ENCODE measurements at places on chromosomes 1 and 21.
A peak's percentile ranks its signal among the peaks of the same experiment; 100 is the strongest.

DNA sequence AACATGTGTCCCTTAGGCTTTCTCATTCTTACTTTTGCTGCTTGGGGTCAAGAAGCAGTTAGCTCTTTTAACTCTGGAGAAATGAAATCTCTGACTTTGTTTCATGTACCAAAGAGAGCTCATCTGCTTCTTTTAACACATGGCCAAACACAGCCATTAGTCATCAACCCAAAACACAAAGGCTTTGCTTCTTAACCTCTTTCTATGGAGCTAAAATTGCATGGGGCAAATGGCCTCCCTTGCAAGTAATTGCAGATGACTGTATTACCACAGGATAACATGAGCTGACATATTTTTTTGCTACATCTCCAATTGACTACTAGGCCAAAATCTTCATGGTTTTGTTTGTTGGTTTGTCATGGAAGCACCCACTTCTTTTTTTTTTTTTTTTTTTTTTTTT, 300.9 kb downstream of the BRINP3 start:
- no peak for DNase-seq

- no peak for DNase-seq
Observed at GRCh38 chr1:187047298-187047697, 218.5 kb downstream of the PLA2G4A start.

DNA sequence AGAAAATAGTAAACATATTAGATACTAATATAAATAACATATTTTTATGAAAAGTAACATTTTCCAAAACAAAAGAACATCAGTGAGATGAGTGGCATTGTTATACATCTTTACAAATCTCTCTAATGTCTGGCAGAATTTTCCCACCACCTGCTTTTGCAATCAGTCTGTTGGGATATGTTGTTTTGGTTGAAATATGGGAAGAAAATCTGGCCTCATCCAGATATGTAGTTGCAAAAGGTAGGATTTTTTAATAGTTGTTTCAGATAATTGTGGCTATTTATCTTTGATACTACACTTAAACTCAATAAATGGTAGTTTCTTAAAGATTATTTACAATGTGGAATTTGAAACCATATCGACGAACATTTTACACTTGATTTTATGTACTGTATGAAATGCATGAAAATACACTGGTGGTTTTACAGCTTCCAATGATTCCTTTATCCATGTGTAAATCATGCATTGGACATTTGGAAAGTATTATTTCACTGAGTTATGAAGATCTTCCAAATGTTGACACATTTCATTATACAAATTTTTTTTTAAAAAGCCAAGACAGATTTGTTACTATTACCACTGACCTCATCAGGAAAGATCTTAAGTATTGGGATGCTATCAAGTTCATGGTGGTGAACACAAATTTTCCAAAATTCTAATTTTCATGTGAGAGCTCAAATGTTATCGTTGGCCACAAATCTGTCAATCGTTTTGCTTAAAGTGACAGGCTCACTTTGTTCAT, 74.1 kb upstream of the CD34 start:
- no peak for DNase-seq

GRCh38 chr21:36915696-36916245, 50.7 kb downstream of the HLCS start:
- DNase-seq = no peak

- no peak for DNase-seq
Observed at GRCh38 chr1:41293779-41294178, 51.7 kb upstream of the SCMH1 start.

DNA sequence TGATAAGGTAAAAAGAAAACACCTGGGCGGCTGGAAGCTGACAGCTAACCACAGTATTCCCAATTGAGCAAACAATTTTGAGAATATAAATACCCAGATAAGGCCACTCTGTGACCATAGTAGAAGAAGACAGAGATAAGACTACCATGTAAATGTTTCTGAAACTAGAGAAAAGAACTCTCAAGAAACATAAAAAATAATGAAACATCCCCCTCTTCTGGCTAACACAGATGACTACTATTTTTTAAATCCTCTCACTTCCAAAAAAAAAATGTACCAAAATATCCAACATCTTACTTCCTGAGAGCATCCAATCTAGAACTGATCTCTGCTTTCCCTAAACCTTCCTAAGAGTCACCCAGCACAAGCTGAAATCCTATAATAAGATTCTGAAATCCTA, 125.9 kb downstream of the HFM1 start:
- DNase-seq = no peak

- no peak for DNase-seq
Observed at GRCh38 chr1:233025157-233025556, 74.7 kb downstream of the NTPCR start.

- DNase-seq = no peak
Observed at GRCh38 chr1:62689524-62689923, 1.3 kb upstream of the DOCK7 start.

DNA sequence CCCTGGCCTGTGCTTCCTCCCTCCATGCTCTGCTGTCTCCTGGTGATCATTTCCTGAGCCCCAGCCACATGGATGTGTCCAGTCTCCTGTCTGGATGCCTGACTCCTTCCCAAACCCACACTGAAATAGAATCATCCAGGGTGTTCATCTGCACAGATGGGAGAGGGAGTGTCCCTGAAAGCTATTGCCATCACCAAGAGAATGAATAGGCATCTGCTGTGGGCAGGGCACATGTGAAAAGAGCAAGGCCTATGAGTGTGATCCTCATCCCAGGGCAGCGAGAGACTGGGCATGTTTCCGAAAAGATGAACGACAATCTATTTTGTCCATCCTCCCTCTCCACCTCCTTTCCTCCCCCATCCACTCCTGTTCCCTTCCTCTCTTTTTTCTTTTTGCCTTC, 5.0 kb downstream of the IGSF21 start:
- peak; percentile 58 for DNase-seq

GRCh38 chr21:35849144-35849543, 211.2 kb downstream of the SETD4 start:
- DNase-seq = no peak

Measured in NCI-H524 treated with DMSO at 0.1 percent for 48 hours (cell line).